ENCODE measurements at places on chromosomes 4 and X. TPM values are rescaled to one million over a fixed set of nuclear protein-coding genes. Genes with fewer than 3 reads are reported as not detected.

The TMPRSS11B gene
- total RNA-seq, result not detected

The PAGE4 gene
- not detected for total RNA-seq

The VEGFD gene
- total RNA-seq, result 0.20 TPM

The TMEM255A gene
- 7.6 TPM for total RNA-seq

GRCh38 chrX:63283348-63283747 lies 67.8 kb downstream of the SPIN4 start:
- no peaks in the 10 kb centered on the region for H3K36me3 ChIP-seq
- H3K4me3 ChIP-seq, result no peak overlapping the region
- H3K27ac ChIP-seq, result no peak overlapping the region

- peaks cover 15% of the 10 kb centered on the region for H3K4me1 ChIP-seq
- peak overlapping the region; percentile 48 for H3K27ac ChIP-seq
- no peak overlapping the region for H3K4me3 ChIP-seq
- no peaks in the 10 kb centered on the region for H3K36me3 ChIP-seq
- H3K27me3 ChIP-seq, result no peaks in the 10 kb centered on the region
Measured at GRCh38 chrX:111086591-111087006, 9.4 kb upstream of the PAK3 start.

DNA sequence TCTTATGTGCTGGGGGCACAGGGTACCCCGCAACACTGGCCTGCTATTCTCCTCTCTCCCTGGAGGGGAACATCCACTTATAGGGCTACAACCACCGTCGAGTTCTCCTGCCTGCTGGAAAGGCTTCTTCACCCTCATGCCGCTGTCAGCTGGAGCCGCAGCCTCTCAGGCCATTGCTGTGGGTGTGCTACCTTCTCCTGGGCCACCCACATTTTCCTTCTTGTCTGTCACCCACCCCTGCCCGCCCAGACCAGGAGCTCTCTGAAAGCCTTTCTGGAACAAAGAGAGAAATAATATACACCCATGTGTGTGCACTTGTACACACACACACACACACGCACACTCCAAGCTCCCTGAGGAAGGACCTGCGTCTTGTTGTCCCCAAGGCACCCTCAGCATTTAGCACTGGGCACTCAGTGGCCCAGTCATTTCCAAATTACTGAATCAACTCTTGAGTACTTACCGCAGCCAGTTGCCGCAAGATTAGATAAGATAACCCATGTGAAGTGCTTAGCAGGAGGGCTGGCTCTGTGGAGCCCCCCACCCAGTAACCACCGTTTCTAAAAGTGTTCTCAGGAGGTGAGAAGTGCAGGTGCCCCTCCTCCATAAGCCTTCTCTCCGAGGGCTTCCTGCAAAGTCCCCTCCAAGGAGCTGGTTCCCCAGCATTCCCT lies 50.2 kb downstream of the CPZ start:
- no peak for DNase-seq
- H3K4me1 ChIP-seq, result peaks cover 2% of the 10 kb centered on the region
- H3K27me3 ChIP-seq, result peaks cover 18% of the 10 kb centered on the region
- H3K27ac ChIP-seq, result no peak overlapping the region
- no peak overlapping the region for H3K4me3 ChIP-seq

DNA sequence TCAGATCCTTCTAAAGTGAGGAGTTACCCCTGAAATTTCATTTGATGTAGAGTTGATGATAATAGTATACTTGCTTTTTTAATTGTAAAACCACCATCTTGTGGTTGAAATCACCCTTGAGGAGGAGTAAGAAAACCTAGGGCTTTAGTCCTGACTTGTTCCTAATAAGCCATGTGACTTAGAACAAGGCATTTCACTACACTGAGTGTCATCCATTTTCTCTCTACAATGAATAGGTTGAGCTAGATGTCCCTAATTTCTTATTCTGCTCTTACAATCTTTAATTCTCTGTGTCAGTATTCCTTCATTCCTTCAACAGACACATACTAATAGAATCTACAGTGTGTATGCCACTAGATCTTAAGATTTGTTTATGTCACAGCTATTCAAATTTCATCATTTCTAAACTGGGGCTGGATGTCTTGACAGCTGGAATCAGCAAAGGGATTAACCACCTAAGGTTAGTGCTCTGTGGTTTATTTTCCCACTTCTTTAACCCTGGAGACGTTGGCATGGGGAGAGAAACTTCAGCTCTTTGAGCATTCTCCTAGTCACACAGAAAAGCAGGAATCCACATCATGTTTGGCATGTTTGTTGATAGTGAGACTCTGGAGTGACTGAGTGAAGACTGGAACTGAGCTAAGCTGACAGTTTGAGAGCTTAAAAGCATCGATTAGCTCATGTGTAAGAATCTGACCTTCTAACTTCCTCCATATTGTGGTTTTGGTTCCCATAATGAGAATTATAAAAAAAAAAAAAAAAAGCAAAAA lies 246.3 kb downstream of the NDST4 start:
- no peaks in the 10 kb centered on the region for H3K27me3 ChIP-seq
- no peak overlapping the region for H3K27ac ChIP-seq
- H3K36me3 ChIP-seq, result no peaks in the 10 kb centered on the region
- H3K4me3 ChIP-seq, result no peak overlapping the region
- DNase-seq, result no peak
- peaks cover 16% of the 10 kb centered on the region for H3K4me1 ChIP-seq

GRCh38 chrX:20320461-20321159 lies 53.9 kb upstream of the RPS6KA3 start:
- no peak overlapping the region for H3K27ac ChIP-seq
- H3K36me3 ChIP-seq, result no peaks in the 10 kb centered on the region
- H3K4me1 ChIP-seq, result peaks cover 1% of the 10 kb centered on the region
- peaks cover 2% of the 10 kb centered on the region for H3K27me3 ChIP-seq
- no peak for DNase-seq
- no peak overlapping the region for H3K4me3 ChIP-seq

Data from glutamatergic neuron (in vitro differentiated cells).